HCT116 (cell line): ENCODE measurements at places on chromosomes 2 and 18. TPM values are rescaled to one million over a fixed set of nuclear protein-coding genes. Genes with fewer than 3 reads are reported as not detected.

GRCh38 chr2:105397025-105397722 lies 1.7 kb downstream of the FHL2 start:
- peak; percentile 60 for DNase-seq

DNA sequence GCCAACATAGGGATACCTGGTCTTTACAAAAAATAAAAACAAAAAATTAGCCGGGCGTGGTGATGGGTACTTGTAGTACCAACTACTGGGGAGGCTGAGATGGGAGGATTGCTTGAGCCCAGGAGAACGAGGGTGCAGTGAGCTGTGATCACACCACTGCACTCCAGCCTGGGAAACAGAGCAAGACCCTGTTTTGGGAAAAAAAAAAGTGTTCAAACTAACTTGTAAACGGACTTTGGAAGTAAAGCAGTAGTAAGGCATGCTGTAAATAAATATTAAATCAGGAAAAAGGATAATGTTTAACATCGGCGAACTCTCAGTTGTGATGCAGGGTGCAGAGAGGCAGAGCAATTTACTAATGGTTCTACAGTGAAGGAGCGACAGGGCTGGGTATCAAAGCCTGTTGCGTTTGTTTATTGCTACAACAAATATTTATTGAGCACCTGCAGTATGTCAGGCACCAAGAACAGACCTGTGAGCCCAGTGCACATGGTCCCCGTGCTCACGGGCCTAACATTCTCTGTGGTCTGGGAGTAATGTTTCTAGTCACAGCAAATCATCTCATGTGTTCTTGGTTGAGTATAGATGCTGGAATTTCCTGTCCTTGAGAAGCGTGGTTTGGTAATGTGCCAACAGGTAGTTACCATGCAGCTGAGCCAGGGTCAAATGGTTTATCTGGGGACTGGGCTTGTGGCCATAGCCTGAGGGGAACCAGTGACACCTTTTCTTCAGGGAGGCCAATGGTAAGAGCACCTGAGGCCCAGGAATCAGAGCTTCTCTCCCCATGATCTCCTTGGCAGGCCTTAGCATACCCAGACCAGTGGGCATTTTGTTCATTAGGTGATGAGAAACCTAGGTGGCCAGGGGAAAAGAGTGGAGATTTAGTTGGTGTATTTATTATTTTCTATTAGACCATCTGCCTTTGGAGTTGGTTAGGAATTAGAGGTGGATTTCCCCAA lies 27.9 kb upstream of the GREB1 start:
- DNase-seq: peak; percentile 15

Gene TRIM43
- total RNA-seq: not detected

GRCh38 chr2:128357506-128358370 lies 39.1 kb upstream of the HS6ST1 start:
- no peak for DNase-seq

Gene ARHGEF33
- 0.30 TPM for total RNA-seq

Gene ZBTB7C
- 0.37 TPM for total RNA-seq

Gene RESP18
- not detected for total RNA-seq

DNA sequence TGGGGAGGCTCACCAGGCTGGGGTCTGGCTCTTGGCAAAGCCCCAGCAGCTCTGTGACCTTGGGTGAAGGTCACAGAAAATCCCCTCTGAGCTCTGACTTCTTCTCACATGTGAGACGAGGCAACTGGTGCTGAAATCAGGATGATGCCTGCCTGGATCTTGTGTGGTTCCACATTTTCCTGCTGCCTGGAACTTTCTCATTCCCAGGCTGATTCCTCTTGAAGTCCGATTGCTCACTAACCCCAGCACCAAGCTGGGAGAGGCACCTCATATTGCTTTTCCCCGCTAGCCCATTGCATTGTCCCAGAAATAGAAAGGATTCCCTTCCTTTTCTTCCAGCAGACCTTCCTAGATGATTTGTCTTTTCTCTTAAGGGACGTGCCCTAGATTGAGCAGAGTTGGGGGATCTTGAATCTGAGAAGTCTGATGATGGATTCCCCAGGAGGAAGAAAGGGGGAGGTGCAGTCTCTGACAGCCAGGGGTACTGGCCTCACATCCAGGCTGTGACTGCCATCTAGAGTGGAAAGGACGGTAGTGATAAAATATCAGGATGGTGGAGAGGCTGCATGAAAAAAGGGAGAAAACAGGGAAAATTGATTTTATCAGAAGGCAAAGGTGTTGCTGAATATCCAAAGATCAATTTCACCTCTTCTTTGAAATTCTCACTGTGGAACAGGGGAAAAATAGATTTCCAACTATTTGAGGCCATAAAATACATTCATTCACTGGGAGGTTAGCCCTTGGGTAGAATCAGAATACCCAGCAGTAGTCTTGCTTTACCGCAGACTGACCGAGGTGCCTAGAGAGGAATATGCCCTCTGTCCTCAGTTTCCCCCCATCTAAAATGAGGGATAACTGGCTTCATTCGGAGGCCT lies 96.3 kb downstream of the FAM210A start:
- DNase-seq: peak; percentile 48

DNA sequence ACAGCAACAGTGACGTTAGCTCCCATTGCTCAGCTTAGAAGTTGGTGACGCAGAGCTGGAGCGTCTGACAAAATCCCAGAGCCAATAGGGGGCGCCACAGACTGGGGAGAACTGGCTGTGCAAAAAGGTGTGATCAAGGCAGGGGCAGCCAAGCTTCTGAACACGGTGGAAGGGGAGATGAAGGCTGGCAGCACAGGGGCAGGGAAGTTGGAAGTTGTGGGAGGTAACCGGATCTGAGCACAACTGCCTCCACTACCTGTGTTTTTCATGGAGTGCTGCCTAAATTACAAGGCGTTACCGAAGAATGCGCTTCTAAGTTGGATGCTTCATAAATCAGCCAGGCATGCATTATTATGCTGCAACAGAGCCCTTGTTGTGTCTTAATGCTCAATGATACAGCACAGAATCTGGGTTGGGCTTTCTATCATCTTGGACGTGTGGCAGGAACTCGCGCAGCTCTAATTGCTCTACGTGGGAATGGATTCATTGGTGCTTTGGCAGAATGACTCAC lies 370.0 kb downstream of the SLC4A3 start:
- no peak for DNase-seq

Gene EVA1A
- 2.8 TPM for total RNA-seq

GRCh38 chr2:226869371-226869770 lies 33.5 kb downstream of the RHBDD1 start:
- DNase-seq: no peak

- no peak for DNase-seq
Observed at GRCh38 chr2:54630858-54631497, 92.5 kb upstream of the EML6 start.

Gene RASGRP3
- total RNA-seq: 0.59 TPM

DNA sequence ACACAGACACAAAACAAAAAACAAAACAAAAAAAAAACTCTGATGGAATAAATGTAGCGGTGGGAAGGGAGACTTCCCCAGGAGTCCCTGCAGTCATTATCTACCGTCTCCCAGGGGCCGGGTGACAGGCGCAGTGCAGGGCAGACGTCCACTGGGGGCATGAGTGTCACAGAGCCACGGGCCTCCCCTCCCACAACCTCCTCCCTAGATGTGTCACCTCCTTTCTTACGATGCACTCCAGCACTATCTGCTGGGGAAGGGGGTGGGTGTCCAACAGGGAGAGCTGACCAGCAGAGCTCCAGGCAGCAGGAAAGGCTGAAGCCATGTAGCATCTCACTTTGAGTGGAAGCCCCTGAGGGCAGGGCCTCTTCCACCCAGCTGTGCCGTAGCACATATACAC lies 84.5 kb downstream of the LONRF2 start:
- no peak for DNase-seq

Gene NIFK
- 93.2 TPM for total RNA-seq

DNA sequence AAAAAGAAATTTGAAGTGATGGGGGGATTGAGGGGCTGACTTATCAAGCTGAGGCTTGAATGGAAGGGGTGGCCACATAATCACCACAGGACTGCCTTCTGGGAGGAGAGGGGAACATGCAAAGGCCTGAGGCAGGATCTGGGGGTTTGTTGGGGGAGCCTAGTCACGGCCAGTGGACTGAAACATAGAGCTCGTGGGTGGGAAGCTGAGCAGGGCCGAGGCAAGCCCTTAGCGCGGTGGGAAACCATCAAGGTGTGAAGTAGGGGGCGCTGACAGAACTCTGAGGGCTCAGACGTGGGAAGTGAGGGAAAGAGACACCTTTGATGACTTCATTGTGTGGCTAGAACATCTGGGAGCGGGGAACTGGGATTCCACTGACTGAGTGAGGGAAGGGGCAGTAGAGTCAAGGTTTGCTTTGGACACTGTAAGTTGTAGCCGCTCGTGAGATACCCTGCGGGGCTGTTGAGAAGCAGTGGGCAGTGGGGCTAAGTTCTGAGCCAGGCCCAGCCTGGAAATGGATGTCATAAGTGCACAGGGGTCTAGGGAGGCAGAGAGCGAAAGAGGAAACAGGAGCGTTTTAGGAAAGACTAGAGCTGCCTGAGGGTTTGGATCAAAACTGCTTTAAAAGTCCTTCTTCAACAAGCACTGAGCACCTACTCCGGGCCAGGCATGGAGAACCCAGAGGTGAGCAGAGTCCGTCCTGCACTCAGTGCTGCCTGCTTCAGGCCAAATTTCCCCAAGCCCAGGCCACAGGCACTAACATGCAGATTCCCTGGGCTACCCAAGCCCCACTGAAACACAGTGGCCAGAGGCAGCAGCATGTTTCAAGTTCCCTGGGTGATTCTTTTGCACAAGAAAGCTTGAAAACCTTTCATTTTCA lies 686 bp upstream of the SNORC start:
- DNase-seq: no peak

DNA sequence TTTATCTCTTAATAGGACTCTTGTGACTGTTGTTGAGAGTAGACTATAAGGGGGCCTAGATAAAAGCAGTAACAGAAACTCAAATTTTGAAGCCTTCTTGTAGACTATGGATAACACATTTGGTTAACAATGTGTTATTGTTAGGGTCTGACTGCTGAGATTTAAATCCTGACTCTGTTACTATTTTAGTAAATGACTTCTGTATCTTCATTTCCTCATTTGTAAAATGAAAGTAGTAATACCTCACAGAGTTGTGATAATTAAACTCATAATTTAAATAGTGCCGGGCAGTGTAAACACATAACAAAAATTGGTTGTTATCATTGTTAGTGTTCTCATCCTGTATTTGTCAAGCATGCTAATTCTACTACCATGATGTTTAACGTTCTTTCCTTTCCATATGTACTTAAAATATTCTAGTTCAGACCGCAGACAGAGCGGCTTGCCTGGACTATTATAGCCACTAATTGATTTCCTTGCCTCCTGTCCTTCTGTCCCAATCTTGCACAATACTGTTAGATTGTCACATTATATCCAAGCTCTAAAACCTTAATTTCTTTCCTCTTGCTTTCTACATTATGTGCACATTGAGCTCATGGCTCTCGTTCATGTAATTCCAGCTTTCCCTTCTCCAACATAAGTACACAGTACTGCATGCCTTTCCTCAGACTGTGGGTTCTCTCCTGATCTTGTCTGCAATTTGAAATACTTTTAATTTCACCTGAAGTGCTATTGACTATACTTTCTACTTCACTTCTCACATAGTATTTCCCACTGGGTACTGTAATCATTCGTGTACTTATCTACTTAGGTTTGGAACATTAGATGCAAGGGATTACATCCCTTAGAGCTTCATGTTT lies 48.4 kb downstream of the RBBP8 start:
- DNase-seq: no peak
